Activated T-cell treated with anti-CD3 and anti-CD28 coated beads, Interleukin-2, amount 50 U/mL, for 1 hour (primary cell): ENCODE measurements at places on chromosomes 5 and 9.

- no peak for DNase-seq
These were observed 336.1 kb upstream of the ADAMTSL1 start for GRCh38 chr9:18137815-18138214.

DNA sequence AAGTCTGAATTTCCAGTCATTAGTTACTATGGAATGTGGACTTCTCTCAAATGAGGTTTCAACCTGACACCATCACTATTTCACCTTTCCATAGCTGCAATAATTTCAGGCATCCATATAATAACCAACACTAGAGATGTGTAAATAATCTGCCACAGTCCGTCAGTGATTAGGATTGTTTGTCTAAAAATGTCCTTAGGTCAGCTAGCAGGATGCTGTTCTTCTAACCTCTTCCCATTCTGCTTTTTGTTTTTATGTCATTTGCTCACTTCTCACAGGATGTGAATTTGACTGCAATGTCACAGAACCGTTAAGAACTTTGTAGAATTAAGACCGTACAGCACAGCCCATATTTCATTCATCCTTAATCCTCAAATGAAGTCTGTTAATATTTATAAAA lies 166.4 kb upstream of the RASA1 start:
- no peak for DNase-seq

DNA sequence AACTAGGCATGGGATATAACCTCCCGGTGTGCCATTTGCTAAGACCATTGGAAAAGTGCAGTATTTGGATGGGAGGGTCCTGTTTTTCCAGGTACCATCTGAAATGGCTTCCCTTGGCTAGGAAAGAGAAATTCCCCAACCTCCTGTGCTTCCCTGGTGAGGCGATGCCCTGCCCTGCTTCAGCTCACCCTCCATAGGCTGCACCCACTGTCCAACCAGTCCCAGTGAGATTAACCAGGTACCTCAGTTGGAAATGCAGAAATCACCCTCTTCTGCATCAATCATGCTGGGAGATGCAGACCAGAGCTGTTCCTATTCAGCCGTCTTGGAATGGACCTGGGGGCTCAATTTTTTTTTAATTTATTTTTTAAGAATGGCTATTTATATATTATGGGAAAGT lies 254.8 kb downstream of the SGCD start:
- no peak for DNase-seq

GRCh38 chr5:91381774-91382359 lies 1.2 kb downstream of the ARRDC3 start:
- peak; percentile 61 for DNase-seq

DNA sequence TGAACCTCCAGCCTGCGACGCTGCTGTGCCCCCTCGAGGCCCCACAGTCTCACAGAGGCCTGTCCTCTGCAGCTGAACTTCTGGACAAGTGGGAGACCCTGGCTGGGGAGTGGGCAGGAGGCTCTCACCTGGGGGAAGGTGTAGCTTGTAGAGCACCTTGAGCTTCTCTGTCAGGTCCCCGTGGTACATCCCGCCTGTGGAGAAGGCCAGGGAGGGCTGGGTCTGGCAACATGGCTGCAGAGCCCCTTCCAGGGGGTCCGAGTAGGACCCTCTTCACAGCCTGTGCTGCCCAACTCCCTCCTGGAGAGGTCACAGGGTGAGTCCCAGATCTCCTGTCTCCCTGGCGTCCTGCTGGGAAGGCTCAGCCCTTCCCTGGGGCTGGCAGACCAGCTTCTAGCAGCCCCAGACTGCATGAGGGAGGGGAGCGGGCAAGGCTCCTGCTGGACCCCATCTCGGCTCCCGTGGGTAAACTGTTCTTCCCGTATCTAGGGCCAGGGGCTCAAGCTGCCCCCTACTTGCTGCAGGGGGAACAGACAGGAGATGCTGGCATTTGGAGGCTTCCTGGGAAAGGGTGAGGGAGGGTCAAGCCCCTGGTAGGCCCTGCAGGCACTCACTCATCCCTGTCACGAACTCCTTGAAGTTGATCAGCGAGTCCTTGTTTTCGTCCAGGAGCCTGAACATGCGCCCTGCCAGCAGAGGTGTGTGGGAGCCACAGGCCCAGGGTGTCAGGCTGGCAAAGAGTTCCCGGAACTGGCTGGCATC lies 11.2 kb upstream of the MRNIP start:
- no peak for DNase-seq

- no peak for DNase-seq
These were observed 6.5 kb upstream of the PLEKHG4B start for GRCh38 chr5:85334-85995.
